ENCODE measurements at places on chromosomes 5 and 9. TPM values are rescaled to one million over a fixed set of nuclear protein-coding genes. Genes with fewer than 3 reads are reported as not detected.

DNA sequence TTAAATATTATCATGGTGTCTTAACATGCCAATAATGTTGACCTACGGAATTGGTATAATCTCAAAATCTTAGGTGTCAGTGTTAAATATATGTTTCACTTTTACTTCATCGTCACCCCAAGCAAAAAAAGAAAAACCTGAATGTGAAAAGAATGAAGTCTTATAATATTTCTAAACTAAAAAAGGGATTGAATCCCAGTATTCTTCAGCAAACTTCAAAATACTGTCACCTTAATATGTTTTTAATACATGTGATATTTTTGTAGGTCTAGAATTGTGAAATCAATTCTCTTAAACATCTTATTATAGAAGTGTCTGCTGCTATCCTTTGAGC is 14.1 kb downstream of the UBE2D2 start:
- no peak for DNase-seq

GRCh38 chr9:119318371-119318770 is 50.9 kb downstream of the BRINP1 start:
- peak; percentile 80 for DNase-seq

DNA sequence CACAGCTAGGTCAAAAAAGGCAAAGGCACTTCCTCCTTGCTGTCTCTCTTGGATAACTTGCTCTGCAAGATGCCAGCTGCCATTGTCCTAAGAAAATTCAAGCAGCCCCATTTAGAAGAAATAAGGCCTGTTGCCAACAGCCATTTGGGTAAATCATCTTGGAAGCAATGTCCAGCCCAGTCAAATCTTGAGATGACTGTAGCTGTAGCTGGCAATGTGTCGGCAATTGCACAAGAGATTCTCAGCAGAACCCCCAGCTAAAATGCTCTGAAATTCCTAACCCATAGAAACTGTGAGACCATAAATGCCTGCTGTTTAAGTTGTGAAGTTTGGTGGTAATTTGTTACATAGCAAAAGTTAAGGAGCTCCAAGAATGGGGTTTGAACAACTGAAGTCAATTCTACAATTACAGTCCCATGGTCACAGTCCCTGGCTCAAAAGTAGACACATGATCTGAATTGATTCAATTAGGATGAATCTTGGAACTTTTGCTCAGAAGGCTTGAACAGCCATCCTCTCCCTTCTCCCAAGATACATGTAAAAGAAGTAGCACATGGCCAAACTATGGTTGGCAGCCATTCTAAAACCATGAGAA is 151.1 kb downstream of the MPDZ start:
- no peak for DNase-seq

GRCh38 chr5:80255811-80256712 is at the start of gene SERINC5:
Gene SERINC5, minus strand, starts transcription at chr5:80256048. Its CDS starts 126 bp downstream, at chr5:80255922.
- DNase-seq: peak; percentile 79

DNA sequence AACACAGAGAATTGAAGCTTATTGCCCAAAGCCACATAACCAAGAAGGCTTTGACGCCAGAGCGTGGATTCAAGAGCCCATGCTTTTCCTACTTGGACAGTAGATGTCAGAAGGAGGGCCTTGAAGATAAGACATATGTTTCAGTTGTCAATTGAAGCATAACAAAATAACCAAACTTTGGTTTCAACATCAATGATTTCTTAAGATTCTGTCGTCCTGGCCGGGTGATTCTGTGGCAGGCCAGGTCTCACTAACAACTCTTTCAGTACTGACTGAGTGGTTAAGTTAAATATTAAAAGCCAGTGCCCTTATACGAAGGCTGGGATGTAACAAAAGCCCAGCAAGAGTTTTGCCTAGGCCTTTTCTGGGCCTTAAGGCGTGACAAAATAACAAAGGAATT is 94.0 kb downstream of the RCL1 start:
- DNase-seq: no peak

DNA sequence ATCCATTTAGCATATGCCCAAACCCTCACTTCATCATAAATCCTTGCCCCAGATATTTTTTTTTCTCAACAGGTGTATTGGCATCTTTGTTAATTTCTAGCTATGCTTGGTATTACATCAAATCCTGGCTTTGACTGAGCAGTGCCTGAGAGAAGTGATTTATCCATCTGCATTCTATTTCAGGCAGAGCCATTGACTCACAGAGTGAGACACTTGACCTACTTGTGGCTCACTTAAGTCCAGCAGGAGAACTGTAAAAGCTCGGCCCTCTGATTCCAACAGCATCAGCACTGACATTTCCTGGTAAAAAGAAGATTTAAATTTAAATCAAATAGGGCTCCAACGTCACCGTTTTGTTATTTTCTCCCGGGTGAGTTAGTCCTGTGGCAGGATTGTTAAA is 93.4 kb downstream of the PLK2 start:
- no peak for DNase-seq

DNA sequence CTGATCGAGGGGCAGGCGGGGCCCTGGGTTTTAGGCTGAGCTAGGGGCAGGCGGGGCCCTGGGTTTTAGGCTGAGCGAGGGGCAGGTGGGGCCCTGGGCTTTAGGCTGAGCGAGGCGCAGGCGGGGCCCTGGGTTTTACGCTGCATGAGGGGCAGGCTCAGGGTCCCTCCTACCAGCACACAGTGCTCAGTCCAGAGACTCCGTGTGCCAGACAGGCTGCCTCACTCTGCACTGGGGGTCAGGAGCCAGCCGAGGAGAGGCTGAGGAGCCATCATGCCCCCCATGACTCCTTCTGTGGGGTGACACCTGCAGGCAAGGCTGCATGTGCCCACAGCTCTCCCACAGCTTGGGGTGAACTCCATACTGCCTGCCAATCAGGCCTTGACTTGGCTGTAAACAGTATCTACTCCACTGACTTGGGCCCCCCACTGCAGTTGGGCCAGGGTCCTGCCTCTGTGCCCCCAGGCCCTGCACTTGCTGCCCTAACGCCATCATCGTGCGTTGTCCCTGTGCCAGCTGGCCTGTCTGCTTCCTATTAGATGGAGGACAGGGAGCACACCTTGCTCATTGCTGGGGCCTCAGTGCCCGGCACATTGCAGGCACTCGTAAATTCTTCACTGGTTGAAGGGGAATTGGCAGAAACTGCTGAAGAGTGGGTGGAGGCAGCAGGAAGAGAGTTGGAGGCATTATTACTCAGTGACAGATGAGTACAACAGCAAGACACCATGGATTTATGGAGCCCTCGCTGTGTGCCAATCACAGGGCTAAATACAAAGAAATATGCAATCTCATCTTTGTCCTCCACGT is 78.6 kb downstream of the AMBP start:
- no peak for DNase-seq

- DNase-seq: peak; percentile 85
Measured at GRCh38 chr5:98200726-98201541, 572.5 kb upstream of the RGMB start.

- DNase-seq: peak; percentile 40
Measured at GRCh38 chr9:89637787-89638186, 33.0 kb downstream of the GADD45G start.

DNA sequence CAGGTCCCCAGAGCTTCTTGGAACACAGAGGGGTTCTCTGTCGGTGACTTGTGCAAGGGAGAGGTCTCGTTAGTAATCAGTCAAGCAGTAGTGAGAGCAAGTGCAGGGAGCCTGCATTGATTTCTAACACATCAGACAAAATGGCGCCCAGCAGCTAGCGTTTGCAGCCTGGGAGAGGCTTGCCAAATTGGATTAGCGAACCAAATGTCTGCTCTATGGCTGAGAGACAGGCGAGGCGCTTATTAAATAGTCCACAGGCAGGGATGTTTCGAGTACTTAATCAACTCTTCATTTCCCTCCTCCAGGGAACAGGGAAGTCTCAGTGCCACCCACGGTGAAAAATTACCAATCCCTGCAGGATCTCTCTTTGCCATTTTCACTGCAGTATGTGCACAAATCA is 131.4 kb upstream of the SHB start:
- DNase-seq: no peak

GRCh38 chr9:127724012-127724411 is 8.1 kb downstream of the TTC16 start:
- DNase-seq: no peak

DNA sequence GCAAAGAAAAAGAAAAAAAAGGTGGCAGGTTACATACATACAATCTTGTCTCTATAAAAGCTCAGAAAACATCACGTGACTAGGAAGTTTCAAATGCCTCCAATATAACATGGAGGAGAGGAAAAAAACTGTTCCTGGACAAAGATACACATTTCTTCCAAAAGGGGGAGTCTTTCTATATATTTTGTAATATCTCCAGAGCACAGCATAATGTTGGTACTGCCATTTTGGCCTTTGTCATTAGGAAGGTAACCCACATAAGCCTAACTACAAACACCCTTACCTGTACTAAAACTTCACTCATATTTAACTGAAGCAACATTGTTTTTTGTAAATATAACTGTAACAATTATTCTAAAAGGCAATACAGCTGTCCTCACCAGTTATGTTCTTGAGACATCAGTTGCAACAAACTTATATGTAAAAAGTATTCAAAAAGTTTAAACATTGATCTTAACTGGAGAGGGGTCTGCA is 1.2 kb upstream of the BTF3 start:
- peak; percentile 73 for DNase-seq

DNA sequence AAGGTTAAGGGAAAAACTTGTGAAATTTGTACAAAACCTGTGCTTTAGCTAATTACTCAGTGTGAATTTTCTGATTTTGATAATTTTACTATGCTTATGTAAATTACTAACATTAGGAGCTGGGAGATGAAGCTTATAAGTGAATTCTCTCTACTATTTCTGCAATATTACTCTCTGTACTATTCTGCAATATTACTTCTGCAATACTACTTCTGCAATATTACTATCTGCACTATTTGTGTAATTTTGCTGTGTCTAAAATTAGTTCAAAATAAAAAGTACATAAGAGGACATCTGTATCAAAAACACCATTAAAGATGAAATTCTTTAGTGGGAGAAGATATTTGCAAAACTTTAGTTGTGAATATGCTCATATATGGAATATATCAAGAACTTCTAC is 62.9 kb downstream of the C9 start:
- DNase-seq: no peak

GRCh38 chr5:4661326-4661725 is 478.8 kb upstream of the ADAMTS16 start:
- no peak for DNase-seq

DNA sequence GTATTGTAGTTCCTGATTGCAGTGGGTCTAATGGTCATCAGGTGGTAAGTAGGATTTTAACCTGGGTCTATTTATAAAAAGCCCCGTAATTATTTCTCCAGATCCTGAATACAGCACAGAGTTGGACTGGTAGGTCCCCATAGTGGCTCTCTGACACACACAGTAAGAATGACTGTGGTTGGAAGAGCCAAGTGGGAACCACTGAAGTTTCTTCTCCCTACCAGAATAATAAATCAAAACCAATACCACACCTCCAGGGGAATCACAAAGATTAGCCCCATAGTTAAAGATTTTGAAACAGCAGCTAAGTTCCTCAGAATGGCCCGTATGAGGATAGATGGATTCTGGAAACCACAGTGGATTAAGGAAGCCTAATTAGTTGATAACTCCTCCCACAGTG is 68.4 kb upstream of the ZFR start:
- DNase-seq: no peak

TAF11L5 gene
- not detected for total RNA-seq

TNC gene
- 237 TPM for total RNA-seq

PFN3 gene
- total RNA-seq: not detected

PCDHB12 gene
- total RNA-seq: 0.16 TPM

FBP2 gene
- not detected for total RNA-seq

EGR1 gene
- 12.7 TPM for total RNA-seq

KIF20A gene
- total RNA-seq: 36.5 TPM

PAX5 gene
- total RNA-seq: not detected

Measured in mammary epithelial cell (primary cell).